EL (cell line): ENCODE measurements at places on chromosomes 12 and 14.
A peak's percentile ranks its signal among the peaks of the same experiment; 100 is the strongest.

DNA sequence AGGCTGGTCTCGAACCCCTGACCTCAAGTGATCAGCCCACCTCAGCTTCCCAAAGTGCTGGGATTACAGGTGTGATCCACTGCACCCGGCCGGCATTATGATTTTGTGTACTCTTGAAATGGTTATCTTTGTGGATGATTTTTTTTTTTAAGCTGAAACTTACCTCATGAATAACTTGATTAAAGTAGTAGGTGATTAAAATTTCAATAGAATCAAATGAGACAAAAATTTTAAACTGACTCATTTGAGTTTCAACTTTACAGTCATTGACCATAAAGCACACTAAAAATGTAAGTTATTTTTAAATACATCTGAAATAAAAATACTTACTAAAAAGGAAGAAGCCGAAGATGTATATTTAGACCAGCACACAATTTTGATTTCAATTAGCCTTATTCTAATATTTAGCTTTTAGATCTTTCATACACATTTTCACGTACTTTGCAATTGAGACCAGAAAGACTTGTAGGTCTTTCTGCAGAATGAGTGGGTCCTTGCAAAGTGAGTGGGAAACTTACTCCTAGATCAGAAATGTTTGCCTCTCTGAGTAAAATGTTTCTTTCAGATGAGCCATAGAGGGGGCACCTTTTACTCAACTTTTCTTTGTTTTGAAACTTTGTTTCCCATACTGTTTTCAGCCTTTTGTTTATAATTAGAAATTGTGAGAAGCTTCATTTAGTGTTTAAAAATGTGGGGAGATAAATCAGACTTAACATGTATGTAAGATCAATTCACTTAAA is 34.2 kb downstream of the TMPO start:
- DNase-seq = no peak

DNA sequence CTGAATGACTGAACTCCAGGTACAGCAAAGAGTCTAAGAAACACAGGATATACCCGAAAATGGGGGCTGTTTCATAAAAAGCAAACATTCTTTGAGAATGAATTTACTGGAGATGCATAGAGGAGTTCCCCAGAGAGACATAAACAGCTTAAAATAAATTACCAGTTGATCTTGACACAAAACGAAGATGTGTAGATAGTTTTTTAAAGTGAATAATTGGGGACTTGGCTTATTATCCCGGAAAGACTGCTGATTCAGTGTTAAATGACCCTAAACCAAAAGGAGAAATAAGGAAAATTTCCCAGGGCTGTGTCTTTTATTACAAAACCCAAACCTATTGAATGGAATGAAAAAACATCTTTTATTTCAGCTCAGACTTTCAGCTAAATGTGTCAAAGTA is 1052.8 kb upstream of the TMEM132C start:
- DNase-seq = no peak

DNA sequence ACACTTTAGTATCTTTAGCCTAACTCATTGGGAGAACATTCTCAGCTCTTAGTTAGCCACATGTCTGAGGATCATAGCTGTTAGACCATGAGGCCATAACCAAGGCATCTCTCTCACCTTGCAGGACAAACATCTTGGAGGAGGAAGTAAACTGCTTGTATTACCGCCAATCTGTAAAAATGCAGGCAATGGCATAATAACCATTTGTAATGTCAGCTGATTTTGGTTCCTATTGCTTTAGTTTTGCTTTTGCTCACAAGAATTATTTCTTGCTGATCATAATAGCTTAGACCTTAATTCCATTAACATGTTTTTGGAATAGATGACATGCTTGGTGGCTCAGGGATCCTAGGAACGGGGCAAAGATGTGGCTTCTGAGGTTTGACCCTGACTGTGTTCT is 16.4 kb upstream of the GSG1 start:
- DNase-seq = no peak

DNA sequence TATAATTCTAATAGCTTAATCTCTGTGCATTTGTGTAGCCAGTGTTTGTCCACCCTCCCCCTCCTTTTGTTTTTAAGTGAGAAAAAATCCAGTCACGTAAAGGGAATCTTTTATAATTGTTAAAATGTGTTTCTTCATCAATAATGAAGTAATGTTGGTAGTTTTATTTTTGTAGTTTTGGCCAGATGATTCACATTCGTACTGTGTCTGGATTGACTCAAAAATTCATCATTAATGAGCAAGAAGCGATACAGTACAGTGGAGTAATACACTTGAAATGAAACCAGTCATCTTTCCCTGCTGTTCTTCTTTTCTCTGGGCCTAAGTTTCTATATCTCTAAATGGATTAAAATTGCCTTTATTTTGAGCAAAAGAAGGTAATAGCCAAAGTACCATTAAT is 86.5 kb downstream of the SRGAP1 start:
- DNase-seq = peak; percentile 61

- DNase-seq = peak; percentile 85
Measured at GRCh38 chr12:53696285-53696654, 20.4 kb upstream of the ATP5MC2 start.

- peak; percentile 38 for DNase-seq
Measured at GRCh38 chr14:53180272-53181221, 27.4 kb upstream of the DDHD1 start.

GRCh38 chr12:46499901-46500300 is 127.3 kb upstream of the SLC38A2 start:
- DNase-seq = no peak

- DNase-seq = no peak
Measured at GRCh38 chr14:43877351-43877960, 629.6 kb downstream of the FSCB start.

GRCh38 chr14:65431951-65432350 is 19.4 kb downstream of the FUT8 start:
- DNase-seq = no peak

DNA sequence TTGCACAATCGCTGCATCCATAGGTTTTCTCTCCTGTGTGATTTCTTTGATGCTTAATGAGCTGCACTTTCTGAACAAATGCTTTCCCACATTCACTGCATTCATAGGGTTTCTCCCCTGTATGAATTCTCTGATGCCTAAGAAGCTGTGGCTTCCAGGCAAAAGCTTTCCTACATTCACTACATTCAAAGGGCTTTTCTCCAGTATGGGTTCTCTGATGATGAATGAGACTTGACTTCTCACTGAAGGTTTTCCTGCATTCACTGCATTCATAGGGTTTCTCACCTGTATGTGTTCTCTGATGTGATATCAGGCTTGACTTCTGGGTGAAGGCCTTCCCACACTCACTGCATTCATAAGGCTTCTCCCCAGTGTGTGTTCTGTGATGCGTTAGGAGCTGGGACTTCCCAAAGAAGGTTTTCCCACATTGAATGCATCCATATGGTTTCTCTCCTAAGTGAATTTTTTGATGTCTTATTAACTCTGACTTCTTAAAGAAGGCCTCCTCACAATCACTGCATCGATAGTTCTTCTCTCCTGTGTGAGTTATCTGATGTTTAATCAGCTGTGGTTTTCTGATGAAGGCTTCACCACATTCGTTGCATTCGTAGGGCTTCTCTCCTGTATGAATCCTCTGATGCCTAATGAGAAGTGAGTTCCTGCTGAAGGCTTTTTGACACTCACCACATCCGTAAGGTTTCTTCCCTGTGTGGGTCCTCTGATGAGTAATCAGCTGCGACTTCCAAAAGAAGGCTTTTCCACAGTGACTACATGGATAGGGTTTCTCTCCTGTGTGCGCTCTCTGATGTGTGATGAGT is 30.3 kb downstream of the ZNF605 start:
- no peak for DNase-seq

GRCh38 chr12:93185369-93185741 is 192.4 kb upstream of the NUDT4 start:
- no peak for DNase-seq

DNA sequence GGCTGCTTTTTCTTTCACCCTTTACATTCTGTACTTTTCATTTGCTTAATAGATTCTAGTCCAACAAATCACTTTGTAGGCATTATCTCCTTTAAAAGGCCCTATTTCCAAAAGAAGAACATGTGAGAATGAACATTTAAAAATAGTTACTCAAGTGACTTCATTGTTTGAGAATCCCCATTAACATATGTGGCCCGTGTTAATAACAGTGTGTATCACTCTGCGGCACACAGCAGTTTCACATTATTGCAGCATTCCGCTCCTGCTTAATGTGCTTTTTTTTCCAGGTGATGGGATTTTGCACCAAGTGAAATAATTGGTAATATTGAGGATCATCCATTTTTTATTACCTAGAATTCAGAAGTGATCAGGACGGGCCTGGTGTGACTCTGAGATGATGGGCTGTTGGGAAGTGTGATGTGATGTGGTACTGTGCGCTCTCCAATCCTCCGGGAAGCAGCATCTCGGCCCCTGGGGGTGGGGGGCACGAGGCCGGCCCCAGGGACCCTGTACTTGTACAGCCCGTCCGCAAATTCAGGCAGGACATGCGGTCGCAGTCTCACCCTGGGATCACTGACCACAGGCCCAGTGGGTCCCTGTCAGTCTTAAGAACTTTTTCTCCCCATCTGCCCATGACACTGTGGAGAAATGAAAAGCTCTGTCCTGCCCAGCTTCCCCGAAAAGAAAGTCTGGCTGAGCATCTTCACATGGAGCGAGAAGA is 32.9 kb downstream of the SLC15A4 start:
- DNase-seq = no peak

- DNase-seq = no peak
Measured at GRCh38 chr12:108800591-108800990, 56.8 kb downstream of the SSH1 start.

GRCh38 chr12:130026608-130027176 is 122.9 kb upstream of the TMEM132D start:
- DNase-seq = no peak

GRCh38 chr12:24879644-24880043 is 69.3 kb downstream of the BCAT1 start:
- DNase-seq = peak; percentile 19

- DNase-seq = no peak
Measured at GRCh38 chr14:85813040-85813439, 283.1 kb downstream of the FLRT2 start.

DNA sequence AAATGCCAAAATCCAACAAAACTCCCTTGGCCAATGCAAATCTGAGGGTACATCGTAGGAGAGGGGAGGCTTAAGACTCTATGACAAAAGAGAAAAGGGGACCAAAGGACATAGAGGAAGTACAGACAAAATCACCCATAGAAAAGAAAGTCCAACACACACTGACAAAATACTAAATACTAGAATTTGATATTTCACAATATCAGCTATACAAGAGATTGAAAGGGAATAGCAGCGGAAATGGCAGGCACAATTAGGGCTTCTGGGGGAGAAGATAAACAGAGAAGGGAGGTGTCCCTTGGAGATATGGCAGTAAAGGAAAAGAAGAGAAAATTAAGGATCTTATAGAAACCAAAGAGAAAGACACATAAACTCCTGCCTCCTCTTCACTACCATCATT is 29.0 kb downstream of the ATP2B1 start:
- no peak for DNase-seq

- no peak for DNase-seq
Measured at GRCh38 chr14:103286968-103287850, 46.8 kb upstream of the EIF5 start.

DNA sequence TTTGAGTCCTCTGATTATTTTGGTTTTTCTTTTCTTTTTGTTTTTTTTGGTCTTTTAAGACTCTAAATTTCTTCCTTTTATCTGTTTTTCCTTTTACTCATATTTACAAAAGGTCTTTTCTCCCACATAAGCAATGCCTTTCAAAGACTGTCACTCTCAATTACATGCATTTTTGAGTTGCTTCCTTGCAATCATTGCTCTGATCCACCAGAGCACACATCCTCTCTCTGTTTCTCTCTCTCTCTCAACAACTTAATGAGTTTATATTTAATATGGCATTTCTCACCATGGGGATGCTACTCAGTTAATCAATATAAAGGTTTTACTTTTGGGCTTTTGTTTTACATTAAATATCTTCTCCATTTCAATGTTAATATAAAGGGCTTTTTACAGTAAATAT is 62.7 kb upstream of the OR10AD1 start:
- DNase-seq = no peak

DNA sequence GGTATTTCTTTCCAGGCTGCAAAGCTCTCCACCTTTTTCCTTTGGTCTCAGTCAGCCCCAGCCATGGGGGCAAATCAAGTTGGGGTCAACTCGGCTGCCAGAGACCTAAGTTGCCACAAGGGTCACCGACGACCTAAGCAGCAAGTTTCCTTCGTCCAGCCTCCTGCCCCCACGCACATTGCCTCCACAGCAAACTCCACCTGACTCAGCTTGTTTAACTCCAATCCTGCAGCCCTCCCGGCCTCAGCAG is 767 bp upstream of the KCNMB4 start:
- no peak for DNase-seq

DNA sequence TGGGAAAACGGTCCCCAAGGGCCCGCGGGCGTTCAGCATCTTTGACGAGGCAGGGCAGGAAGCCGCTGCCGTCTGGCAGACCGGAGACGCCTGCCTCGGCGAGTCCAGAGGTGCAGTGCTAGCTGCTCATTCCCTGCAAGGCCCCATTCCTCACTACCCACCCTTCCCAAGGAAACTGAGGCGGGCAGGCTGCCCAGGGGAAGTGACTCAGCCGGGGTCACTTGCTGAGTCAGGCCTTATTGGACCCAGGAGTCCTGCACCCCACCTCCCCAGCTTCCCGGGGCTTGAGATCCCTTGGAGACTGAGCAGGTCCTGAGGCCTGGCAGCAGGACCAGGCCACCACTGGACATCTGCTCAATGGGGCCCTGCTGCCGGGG is 3.7 kb downstream of the SH2B3 start:
- DNase-seq = peak; percentile 73

DNA sequence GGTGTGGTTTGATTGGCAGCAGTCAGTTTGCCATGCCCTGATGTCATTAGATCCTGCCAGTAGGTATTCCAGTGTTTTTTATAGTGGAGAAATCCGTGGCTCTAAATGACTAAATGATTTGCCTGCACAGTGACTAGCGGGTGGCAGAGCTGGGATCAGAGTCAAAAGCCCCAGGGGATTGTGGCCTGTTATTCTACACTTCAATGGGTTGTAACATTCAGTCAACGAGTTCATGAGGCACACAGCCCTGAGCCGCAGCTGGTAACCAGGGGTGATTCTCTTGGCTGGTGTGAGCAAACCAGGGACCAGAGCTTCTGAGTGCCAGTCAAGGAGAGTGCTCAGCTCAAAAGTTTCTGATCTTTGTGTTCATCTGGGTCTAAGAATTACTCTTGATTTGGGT is 1.8 kb downstream of the MYH6 start:
- DNase-seq = no peak

- DNase-seq = no peak
Measured at GRCh38 chr12:7101047-7101693, 7.8 kb downstream of the C1RL start.

GRCh38 chr12:12533238-12533829 is 29.3 kb downstream of the DUSP16 start:
- DNase-seq = no peak

- DNase-seq = no peak
Measured at GRCh38 chr12:47734725-47735480, 9.6 kb upstream of the ENDOU start.
